Activated CD4-positive, alpha-beta T cell treated with anti-CD3 and anti-CD28 coated beads, Interleukin-2, amount 50 U/mL, for 24 hours (primary cell): ENCODE measurements at places on chromosomes 11 and 22.

DNA sequence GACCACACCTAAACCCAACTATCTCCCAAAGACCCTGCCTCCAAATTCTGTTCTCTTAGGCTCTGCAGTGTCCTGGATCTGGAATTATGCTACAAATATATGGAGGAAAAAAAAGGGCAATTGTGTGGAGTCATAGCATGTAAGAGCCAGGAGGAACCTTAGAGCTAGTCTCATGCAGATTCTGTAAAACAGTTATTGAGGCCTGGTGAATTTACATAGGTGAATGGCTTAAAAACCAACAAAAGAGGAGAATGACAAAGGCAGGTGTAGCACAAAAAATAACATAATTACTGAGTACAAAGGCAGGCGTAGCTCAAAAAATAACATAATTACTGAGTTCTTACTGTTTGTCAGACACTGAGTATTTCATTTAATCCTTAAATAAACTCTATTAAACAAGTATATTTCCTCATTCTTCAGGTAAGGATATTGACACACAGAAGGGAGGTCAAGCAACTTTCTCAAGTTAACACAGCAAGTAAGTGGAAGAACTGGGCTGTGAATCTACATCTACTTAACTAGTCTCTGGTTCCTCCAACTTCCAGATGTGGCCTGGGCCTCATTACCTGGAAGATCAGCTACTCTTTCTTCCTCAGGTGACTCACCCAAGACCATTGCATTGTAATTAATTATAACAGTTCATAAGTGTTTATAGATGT is 938.9 kb upstream of the TENM4 start:
- DNase-seq: no peak

DNA sequence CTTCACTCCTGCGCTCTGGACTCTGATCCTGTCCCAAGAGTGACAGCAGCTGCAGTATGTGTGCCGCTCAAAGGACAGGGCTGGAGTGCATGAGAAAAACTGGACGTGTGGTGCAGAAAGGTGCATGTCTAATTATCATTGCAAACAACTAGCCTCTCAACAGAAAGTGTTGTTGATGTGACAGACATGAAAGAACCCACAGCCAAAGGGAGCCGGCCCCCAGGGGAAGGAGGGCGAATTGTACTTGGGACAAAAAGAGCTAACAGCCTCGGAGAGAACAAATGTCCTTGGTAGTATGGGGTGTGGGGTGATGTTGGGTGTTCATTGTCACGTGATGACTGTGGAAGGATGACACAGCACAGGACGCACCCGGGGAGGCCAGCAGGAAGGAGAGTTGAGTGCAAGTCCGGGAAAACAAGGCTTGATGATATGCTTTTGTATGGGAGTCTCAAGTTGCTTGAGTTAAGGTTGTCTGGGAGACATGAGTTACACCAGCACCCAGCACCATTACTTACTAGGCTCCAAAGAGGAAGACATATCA is 325.5 kb downstream of the NTM start:
- no peak for DNase-seq

- DNase-seq: no peak
Measured at GRCh38 chr11:1450949-1451710, 35.4 kb downstream of the MOB2 start.

- DNase-seq: no peak
Measured at GRCh38 chr11:125939081-125939521, 6.7 kb upstream of the VSIG10L2 start.

- no peak for DNase-seq
Measured at GRCh38 chr11:12485328-12485727, 108.0 kb downstream of the PARVA start.

DNA sequence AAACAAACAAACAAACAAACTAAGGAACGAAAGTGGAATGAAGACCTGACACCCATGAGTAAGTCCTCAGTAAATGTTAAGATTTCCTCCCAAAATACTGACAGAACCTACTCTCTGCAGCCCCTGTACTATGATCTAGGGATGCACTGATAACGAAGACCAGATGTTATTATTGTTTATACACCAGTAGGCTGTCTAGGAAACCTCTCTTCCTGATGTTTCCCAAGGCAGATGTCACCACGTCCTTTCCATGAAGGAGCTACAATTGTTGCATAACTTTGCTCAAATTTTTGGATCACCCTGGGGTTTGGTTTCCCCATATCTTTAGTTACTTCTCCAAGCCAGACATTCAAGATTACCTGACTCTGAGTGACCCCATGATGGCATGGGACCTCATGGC is 340.7 kb downstream of the MIAT start:
- DNase-seq: no peak

- DNase-seq: no peak
Measured at GRCh38 chr11:37712251-37712650, 1114.2 kb upstream of the RAG2 start.

GRCh38 chr22:27602390-27602789 is 199.2 kb downstream of the MN1 start:
- DNase-seq: no peak

DNA sequence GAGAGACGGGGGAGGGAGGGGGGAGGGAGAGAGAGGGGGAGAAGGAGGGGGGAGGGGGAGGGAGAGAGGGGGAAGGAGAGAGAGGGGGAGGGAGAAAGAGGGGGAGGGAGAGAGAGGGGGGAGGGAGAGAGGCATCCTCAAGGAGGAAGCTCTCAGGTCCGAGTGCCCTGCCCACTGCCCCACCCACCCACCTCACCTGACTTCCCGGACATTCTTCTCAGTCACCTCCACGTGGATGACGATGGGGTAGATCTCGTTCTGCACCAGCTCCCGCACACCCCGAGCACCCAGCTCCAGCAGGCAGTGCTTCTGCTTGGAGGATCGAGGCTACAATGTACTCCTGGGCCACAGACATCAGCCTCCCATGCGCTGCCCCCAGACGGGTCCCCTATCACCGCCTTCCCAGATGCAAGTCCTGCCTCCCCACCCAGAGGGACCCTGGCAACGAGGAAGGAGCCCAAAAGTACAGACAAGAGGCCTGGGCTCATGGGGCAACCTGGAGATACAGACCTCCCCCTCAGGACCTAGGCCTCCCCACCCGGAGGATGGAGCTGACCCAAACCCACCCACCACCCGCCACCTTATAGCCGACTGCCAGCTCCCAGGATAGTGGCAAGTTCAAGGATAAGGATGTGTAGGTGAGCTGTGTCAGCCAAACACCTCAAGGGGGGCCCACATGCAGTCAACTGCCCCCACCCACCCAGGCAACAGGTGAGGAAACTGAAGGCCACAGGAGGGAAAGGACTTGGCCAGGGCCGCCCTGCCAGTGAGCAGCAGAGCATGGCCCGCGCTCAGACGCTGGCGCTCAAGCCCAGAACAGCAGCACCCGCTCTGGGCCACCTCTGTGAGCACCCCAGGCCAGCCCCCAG is 5.6 kb upstream of the MFNG start:
- no peak for DNase-seq
